ENCODE measurements at places on chromosomes 16 and 17.
A peak's percentile ranks its signal among the peaks of the same experiment; 100 is the strongest.

DNA sequence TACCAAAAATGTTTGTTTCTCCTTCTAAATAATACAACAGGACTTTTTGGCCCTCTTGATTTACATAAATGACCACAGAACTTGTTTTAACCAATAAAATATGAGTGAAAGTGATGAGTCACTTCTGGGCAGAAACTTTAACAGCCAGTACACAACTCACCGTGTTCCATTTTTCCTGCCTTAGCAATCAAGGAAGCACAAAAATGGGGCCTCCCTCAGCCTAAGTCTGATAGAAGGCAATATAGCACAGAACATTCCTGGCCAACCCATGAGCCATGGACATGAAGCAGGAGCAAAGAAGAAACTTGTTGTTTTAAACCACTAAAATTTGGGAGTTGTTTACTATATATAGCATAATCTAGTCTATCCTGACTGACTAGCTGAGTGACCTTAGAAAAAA, 61.1 kb upstream of the MTMR4 start:
- DNase-seq = no peak

- DNase-seq = peak; percentile 4
These were observed 229.8 kb downstream of the CPPED1 start for GRCh38 chr16:12573730-12574383.

GRCh38 chr16:70778901-70779309, 22.1 kb downstream of the VAC14 start:
- DNase-seq = peak; percentile 18

- DNase-seq = no peak
These were observed 7.0 kb upstream of the ZKSCAN2 start for GRCh38 chr16:25264597-25264996.

- DNase-seq = no peak
These were observed 4.5 kb downstream of the TBX4 start for GRCh38 chr17:61456688-61457225.

DNA sequence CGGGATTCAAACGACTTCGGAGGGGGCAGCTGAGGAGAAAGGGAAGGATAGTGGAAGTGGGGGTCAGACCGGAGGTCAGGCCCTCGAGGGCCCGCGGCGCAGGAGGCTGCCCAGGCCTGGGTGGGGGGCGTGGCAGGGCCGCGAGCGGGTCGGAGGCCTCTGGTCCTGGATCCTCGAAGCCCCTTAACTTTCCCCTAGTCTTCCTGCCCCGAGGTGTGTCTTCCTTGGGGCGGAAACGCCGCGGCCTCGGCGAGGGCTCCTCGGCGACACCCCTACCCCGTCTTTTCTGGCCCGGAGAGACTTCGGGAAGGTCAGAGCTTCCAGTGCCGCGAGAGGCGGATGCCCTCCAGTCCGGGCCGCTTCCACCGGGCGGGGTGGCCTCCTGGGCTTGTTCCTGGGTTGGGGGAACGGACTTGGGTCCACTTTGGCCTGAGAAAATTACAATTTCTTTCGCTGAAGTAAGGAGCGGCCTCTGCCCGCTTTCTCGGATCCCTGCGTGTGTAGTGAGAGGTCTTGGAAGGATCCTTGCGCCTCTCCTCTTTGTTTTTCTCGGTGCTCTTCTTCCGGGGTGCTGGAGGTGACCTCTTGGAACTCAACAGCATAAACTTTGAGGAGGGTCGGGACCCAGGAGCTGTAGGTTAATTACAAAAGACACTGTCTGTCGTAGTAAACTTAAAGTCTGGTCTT, 491 bp downstream of the IST1 start:
- no peak for DNase-seq

- peak; percentile 5 for DNase-seq
These were observed 445 bp upstream of the DBNDD1 start for GRCh38 chr16:90019543-90020259.

GRCh38 chr17:5813357-5813756, 229.0 kb upstream of the NLRP1 start:
- no peak for DNase-seq
